ENCODE measurements at places on chromosomes 6 and 20. TPM values are rescaled to one million over a fixed set of nuclear protein-coding genes. Genes with fewer than 3 reads are reported as not detected.

DNA sequence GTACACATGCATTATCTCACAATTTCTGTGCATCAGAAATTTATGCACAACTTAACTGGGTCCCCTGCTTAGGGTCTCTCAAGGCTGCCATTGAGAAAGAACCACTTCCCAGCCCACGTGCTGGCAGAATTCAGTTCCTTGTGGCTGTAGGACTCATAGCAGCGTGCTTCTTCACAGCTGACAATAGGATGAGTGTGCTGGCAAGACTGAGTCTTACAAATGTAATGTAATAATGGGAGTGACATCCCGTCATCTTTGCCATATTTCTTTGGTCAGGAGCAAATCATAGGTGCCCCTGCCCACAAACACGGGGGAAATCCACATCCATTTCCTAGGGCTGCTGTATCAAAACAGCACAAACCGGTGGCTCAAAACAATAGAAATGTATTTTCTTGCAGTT, 77.4 kb downstream of the FIG4 start:
- no peak for DNase-seq

DNA sequence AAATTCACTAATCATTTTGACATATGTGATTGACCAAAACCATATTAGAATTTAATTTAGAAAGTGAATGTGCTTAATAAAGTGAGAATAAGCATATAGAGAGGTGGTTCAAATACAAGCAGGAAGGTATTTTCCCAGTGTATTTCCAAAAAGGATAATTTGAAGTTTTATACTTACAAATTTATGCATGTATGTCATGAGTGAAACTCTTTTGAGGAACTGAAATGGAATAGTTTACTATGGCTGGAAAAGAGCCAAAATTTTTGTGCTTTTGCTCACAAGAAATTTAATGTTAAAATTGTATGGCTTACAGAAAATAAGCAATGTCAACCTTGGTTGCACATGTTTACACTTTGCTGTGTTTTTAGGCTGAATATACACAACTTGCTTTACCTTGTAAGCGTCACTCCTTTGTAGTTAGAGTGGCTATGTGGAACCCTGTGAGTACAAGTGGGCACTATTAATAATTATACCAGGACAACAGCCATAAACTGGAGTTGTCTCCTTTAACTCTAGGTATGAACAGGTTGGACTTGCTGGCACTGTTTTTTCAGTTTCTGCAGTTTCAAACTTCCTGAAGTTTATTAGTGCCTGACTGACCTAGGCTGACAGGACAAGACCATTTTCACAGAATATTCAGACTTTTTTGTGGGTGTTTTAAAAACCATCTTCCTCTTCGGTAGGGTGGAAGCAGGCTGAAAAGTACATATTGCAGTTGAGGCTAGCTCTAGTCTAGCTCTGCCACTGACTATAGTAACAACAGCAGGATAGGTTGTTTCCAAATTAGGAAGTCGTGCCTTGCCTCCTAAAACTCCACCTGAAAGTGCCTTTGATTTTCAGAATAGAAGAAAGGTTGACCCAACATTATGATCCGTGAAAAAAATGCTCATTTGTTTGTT, 6.0 kb downstream of the AFDN start:
- DNase-seq, result no peak

Gene SFT2D1
- polyA plus RNA-seq, result 59.6 TPM

GRCh38 chr6:128394167-128394566, 126.2 kb downstream of the PTPRK start:
- no peak for DNase-seq

Measured in renal cortex interstitium (tissue), 15 donors.